ENCODE measurements at places on chromosomes 5 and 9.

DNA sequence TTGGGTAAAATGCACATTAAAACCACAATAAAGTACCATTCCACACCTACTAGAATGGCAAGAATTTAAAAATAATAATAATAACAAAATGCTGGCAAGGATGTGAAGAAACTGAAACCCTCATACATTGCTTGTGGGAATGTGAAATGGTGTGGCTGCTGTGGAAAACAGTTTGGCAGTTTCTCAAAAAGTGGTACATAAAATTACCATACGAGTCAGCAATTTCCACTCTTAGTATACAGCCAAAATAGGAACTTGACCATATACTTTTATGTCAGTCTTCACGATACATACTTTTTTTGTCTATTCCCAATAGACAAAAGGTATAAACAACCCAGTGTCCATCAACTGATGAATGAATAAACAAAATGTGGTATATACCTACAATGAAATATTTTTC lies 15.6 kb downstream of the FKBP15 start:
- DNase-seq, result no peak

DNA sequence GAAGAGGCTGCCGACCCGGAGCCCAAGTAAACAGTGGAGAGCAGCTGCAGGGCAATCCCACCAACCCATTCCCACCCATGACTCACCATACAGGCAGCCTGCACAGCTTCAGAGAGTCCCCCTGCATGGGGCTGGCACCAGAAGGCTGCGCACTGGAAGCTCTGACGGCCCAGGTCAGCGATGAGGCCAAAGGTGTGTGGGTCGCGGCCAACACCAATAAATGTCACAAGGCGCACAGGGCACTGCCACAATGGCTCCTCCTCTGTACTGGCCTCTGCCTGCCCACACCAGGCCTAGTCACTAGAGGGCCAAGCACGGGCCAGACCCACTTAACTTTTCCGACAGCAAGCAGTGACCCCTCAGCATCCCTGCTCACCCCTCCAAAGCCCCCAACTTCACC lies 3.0 kb upstream of the SRA1 start:
- no peak for DNase-seq

GRCh38 chr5:83385812-83386211 lies 85.7 kb upstream of the VCAN start:
- no peak for DNase-seq

- DNase-seq, result no peak
Measured at GRCh38 chr9:105930011-105930627, 235.8 kb downstream of the TMEM38B start.

GRCh38 chr5:108081707-108082106 lies 300.2 kb downstream of the FBXL17 start:
- no peak for DNase-seq

GRCh38 chr9:121887553-121888437 lies 205.3 kb downstream of the TTLL11 start:
- DNase-seq, result no peak

- no peak for DNase-seq
Measured at GRCh38 chr9:137035937-137036336, 4.0 kb upstream of the FUT7 start.

- no peak for DNase-seq
Measured at GRCh38 chr5:39891376-39891775, 466.6 kb upstream of the DAB2 start.

DNA sequence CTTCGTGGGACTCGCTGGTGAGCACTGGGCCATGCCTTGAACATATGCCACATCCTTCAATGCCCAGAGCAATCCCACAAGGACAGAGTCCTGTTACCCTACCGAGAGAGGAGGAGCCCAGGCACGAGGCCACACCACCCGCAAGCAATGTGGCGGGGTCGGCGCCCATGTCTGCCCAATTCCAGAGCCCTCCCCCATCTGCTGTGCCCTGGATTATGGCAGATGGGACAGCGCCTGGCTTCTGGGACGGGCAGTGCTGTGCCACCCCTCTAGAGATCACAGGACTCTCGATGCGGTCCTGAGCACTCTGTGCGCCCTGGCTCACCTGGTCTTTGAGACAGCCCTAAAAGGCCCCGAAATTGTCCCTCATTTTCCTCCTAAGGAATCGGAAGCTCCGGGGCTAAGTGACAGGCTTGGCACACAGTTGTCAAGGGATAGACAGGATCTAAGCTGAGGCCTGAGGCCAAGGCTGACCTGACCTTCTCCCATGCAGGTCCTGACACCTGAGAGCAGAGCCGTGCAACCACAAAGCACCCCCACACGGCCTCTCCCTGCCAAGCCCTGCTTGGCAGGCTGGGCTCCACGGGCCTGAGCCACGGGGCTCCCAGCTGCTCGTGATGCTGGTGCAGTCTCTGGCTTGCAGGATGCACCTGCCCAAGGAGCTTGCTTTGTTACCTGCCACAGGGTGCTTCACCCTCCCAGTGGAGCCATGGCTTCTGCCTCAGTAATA lies 48.8 kb downstream of the PRRT1B start:
- DNase-seq, result no peak

- no peak for DNase-seq
Measured at GRCh38 chr5:662751-663435, 30.3 kb downstream of the TPPP start.

- DNase-seq, result no peak
Measured at GRCh38 chr9:26131886-26132285, 453.6 kb upstream of the TUSC1 start.

DNA sequence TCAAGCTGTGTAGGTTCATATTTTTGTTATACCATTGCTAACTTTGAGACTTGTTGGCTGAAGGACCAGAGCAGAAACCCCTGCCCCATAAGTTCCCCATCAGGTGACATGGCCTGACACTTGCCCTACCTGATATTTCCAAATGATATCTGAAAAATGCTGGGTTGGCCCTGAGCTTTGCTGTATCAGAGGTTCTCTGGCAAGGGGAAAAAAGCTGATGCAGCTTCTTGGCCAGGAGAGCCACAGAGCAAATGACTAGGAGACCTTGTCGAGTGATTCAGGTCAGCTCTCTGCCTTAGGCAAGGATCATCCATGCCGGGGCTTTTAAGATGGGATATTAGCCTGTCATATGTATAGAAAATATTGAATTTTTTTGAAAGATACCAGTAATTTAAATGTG lies 2.9 kb upstream of the MEGF9 start:
- no peak for DNase-seq

DNA sequence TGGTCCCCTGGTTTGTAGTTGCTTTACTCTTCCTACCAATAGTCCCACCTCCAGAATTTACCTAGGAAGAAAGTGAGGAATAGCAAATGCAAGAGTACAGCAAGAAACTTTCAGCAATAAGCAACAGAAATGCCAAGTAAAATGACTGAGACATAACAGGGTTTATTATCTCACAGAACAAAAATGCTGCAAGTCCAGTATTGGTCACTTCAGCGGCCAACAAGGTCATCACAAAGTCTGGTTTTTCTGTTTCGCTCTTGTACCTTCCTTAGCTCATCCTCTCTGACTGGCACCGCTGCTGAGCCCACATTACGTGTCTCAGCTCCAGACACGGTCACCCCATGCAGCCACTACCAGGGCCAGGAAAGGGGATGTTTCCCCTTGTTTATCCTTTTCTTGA lies 82.7 kb downstream of the RFK start:
- DNase-seq, result no peak

- no peak for DNase-seq
Measured at GRCh38 chr5:142426129-142427014, 101.6 kb upstream of the SPRY4 start.

- no peak for DNase-seq
Measured at GRCh38 chr9:624935-625500, 216.5 kb upstream of the DMRT1 start.

DNA sequence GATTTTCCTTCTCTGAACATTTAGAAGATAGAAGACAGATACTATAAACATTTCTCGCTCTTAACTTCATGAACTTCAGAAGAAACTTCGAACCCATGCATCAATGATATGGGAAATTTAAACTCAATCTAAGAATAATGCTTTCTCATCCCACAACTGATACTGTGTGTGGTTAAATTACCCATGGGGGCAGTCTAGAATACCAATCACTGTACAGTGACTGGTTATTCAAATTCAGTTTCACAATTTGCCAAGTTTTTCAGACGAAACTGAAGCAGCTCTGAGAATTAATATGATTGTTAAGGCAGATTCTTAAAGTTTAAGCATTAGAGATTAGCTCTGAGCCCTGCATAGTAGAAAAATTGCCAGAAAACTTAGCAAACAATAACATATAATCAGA lies 431.0 kb downstream of the SH3GL2 start:
- no peak for DNase-seq

GRCh38 chr9:21670374-21670773 lies 132.1 kb upstream of the MTAP start:
- no peak for DNase-seq

DNA sequence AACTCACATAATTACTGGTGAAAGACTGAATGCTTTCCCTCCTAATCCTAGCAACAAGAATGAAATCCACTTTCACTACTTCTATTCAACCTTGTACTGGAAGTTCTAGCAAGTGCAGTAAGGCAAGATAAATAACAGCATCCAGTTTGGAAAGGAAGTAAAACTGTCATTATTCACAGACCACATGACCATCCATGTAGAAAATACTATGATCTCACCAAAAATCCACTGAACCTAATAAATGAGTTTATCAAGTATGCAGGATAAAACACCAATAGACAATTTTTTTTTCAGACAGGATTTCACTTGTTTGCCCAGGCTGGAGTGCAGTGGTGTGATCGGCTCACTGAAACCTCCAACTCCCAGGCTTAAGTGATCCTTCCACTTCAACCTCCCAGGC lies 117.7 kb downstream of the TMEM167A start:
- DNase-seq, result no peak

GRCh38 chr5:51273021-51273420 lies 110.2 kb upstream of the ISL1 start:
- no peak for DNase-seq

GRCh38 chr9:130088051-130088450 lies 34.3 kb downstream of the GPR107 start:
- DNase-seq, result no peak

- peak; percentile 95 for DNase-seq
Measured at GRCh38 chr5:151214614-151215545, 9.0 kb downstream of the CCDC69 start.

- DNase-seq, result no peak
Measured at GRCh38 chr9:81789721-81790120, 100.4 kb upstream of the TLE1 start.

DNA sequence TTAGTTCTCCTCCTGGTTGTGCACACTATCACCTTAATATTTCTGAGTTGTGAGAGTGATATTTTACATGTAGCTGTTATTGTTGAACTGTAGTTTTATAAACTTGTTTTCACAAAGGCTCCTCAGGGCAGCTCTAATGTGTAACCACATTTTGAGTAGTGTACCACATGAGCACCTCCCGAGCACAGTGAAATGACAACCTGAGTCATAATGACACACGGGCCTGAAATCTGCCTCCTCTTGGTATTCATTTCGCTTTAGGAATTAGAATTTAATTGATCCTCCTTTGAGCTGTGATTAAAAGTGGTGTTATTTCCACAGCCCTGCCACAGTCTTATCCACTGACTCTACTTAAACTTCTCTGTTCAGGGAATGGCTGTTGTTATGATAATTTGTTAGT lies 7.9 kb downstream of the MTRR start:
- no peak for DNase-seq

DNA sequence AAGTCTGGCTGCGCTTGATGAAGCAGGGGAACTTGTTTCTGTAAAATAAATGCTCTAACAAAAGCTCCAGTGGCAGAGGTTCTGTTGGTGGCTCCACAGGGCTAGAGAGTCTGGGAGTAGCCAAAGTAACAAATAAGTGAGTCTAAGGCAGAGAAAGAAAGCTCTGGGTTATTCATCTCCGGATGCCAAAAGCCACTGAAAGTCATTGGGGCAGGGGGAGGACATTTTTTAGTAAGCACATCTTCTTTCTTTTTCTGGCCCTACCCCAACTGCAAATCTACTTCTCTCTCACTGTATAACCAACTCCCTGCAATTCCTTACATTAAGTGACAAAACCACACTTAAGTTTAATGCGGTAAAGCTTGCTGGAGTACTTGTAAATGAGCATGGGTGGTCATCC lies 141.6 kb downstream of the INSYN2B start:
- peak; percentile 34 for DNase-seq

- DNase-seq, result no peak
Measured at GRCh38 chr9:92206488-92206887, 87.0 kb downstream of the IARS1 start.

GRCh38 chr5:132665574-132666080 lies 7.7 kb downstream of the IL13 start:
- DNase-seq, result no peak

DNA sequence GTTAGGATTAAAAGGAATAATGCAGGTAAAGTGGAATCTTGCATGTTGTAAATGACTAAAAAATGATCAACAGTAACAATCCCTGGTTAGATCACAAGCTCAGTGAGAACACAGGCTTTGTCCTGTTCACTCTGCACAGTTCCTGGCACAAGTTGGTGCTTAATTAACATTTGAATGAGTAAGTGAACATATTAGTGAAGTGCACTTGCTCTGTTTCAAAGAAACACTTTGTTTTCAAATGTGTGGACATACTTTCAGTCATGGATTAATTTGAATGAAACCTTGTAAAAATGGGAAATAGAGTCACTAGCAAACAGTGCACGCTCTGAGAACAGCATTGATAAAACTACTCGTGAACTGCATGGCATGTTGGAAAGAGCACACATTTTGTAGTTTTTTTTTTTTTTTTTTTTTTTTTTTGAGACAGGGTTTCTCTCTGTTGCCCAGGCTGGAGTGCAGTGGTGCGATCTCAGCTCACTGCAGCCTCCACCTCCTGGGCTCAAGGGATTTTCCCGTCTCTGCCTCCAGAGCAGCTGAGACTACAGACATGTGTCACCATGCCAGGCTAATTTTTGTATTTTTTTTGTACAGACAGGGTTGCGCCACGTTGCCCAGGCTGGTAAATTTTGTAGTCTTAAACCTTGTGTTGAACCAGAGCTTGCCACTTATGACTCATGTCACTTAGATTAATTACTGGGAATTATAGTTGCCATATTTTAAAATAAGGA lies 159.9 kb downstream of the LURAP1L start:
- DNase-seq, result no peak

GRCh38 chr9:94644543-94644942 lies 5.2 kb upstream of the FBP1 start:
- DNase-seq, result no peak

- DNase-seq, result no peak
Measured at GRCh38 chr5:114782177-114782576, 387.5 kb downstream of the TRIM36 start.

All from GM12864 (cell line).